ENCODE measurements at places on chromosomes 1 and 21.

DNA sequence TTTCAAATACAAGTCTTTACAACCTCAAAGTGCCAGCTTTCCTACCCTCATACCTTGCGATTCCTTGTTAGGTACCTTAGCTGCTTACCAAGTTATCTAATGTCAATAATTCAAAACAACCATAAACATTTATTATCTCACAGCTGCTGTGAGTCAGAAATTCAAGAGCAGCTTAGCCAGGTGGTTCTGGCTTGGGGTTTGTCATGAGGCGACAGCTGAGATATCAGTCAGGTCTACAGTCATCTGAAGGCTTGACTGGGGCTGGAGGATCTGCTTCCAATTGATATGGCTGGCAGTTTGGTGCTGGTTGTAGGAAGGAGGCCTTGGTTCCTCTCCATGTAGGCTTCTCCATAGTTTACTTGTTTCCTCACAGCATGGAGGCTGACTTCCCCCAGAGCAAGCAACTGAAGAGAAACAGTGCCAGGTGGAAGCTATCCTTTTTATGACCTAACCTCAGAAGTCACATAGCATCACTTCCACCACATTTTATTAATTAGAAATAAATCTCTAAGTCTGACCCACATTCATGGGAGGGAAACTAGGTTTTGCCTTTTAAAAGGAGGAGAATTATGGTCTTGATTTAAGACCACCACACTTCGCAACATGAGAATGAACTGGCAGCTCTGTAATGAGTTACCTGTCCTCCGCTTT is 103.3 kb upstream of the FGGY start:
- no peak for DNase-seq

- no peak for DNase-seq
Observed at GRCh38 chr1:180662709-180663108, 30.9 kb downstream of the XPR1 start.

DNA sequence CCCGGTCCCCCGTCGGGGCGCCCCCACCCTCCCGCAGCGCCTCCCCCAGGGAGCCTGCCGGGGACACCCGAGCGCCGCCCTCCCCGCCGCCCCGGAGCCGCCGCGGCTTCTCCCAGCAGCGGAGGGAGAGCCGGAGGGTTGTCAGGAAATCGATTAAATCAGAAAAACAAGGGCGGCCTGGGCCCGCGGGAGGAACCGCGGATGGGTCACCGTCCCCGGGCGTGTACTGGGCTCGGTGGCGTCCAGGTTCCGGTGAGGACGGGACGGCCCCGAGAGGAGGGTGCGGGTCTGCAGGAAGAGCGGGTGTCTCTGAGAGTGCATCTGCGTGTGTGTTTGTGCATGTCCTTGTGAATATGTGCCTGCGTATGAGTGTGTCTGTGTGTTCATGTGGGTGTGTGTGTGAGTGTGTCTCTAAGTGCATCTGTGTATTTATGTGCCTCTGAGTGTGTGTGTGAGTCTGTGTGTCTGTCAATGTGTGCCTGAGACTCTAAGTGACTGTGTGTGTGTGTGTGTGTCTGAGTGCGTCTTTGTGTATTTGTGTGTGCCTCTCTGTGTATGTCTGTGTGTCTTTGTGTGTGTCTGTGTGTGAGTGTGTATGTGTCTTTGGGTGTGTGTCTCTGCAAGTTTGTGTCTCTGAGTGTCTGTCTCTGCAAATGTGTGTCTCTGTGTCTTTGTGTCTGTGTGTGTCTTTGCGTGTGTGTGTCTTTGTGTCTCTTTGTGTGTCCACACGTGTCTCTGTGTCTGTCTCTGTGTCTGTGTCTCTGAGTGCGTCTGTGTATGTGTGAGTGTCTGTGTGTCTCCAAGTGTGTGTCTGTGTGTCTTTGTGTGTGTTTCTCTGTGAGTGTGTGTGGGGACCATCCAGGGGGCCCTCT is 1.1 kb downstream of the SPSB1 start:
- DNase-seq: no peak

- DNase-seq: no peak
Observed at GRCh38 chr1:151243683-151244216, 10.8 kb upstream of the PSMD4 start.

DNA sequence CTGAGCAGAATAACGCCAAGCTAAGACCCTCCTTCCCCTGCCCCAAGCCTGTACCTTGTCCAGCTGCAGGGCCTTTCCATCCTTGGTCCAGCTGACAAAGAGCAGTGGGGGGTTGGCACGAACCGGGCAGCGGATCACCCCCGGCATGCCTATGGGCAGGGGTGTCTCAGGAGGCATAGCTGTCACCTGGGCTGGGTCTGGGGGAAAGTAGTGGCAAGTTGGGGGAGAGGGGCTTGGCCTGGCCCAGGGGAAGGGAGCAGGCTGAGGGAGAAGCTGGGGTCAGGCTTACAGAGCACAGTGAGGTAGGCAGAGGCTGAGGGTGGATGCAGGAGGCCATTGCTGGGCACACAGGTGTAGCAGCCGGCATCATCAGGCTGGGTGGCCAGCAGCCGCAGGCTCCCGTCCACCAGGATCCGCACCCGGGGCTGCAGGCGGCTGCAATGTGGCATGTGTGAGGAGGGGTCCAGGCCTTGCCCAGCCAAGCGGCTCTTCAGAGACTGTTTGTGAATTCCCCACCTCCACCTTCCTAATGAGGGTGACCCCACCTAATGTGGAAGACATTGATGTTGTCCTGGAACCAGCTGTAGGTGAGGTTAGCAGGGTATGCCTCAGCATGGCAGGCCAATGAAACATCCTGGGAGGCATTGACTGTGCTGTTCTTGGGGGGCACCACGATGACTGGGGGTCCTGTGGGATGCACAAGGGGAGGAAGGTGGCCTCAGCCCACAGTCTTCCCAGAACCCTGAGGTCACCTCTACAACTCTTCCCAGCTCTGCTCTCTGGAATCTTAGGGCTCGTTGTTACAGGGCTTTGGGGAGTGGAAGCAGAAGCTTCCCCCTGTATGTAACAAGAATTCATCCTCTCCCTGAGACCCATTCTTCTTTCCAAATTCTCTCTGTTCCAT is 9.1 kb upstream of the TAGLN2 start:
- DNase-seq: no peak

DNA sequence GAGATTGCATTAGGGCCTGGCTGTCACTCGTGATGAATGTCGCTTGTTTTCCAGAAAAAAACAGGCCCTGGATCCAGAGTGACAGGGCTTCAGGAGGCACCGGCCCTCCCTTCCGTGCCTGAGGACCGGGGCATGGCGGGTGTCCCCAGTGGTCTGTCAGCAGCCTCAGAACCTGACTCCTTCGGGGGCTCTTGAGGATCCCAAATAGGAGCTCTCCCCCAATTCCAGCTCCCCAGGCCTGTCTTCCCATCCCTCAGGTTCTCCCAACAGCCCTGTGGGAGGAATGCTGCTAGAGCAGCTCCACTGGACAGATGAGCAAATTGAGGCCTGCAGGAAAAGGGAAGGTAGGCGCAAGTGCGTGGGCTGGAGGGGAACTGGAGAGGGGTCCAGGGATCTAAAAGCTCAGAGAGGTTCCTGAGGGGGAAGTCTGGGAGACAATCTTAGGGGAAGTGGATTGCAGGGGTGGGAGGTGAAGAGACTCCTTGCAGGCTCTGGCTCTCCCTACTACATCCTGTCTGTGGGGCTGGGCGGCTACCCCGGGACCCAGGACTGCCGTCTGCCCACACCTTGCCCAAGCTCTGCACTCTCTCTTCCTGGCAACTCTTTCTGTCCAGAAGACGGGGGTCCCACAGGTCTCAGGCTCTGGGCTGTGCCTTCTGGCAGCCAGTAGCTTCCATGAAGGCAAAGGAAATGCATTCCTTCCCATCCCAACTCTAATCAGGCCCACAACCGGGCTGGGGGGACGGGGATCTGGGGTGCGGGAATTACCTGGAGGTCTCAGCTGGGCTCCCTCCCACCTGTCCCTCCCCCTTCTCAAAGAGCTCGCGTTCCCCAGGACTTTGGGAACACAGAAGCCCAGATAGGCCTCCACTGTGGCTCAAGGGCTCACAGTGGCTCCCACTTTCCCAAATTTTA is 105.7 kb upstream of the CASZ1 start:
- DNase-seq: no peak

- no peak for DNase-seq
Observed at GRCh38 chr1:178485541-178485981, 11.2 kb downstream of the CLEC20A start.

- no peak for DNase-seq
Observed at GRCh38 chr1:169527451-169528214, 41.9 kb upstream of the SLC19A2 start.

GRCh38 chr1:81307786-81308185 is 492.9 kb upstream of the ADGRL2 start:
- DNase-seq: no peak

DNA sequence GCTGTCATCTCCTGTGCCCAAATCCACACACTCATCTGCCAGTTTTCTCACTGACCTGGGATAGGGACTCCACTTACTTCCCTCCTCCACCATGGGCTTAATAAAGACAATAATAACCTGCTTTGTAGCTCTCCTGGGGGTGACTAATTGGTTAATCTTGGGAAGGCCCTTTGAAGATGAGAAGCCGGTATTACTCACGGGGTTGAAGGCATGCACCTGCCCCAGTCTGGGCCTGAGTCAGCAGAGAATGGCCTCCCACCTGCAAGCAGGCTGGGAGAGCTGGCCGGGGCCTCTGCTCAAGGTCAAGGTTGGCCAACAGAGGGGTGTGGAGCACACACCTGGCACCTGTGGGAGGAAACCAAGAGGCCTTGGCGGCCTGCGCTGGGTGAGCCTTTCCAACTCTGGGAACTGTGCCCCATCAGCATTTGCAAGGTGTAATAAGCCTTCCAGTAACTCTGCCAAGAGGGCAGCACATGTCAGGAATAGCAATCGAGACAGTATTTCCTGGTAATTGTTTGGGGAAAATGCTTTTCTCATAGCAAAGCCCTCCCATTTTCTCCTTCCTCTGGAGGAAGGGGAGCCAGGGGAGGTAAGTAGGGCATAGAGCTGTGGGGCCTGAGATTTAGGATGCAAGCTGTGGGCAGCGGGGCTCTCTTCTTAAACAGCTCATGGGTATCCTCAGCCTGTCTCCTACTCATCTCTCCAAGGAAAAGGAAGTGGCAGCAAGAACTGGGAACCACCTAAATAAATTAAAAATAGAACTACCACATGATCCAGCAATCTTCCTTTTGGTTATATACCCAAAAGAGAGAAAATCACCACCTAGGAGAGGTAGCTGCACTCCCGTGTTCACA is 49.0 kb downstream of the TOMM20 start:
- DNase-seq: no peak

DNA sequence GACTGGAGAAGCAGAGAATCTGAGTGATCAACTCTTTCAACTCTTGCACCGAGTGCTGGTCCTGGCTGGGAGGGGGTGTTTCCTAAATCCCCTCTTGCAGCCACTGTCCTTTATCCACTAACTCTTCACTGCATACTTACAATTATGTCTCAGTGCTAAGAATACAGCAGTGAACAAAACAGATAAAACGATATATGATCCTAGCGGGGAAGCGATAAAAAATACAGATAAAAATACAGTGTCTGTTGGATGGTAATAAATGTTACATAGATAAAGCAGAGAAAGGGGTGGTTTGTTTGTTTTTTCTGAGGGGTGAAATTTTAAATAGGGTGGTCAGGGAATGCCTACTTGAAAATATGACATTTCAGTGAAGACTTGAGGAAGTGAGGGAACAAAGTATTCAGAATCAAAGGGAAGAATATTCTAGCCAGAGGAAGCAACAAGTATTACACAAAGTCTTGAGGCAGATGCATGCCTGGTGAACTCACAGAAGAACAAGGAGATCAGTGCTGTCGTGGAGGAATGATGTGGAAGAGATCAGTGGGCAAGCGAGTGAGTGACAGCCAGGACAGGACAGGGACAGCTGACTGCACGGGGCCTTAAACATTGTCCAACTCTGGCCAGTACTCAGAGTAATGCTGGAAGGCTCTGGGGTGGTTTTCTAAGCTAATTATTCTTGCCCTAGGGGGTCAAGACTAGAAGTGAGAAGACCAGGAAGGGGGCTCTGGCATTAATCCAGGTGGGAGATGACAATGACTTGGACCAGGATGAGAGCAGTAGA is 110.0 kb downstream of the APP start:
- DNase-seq: no peak

DNA sequence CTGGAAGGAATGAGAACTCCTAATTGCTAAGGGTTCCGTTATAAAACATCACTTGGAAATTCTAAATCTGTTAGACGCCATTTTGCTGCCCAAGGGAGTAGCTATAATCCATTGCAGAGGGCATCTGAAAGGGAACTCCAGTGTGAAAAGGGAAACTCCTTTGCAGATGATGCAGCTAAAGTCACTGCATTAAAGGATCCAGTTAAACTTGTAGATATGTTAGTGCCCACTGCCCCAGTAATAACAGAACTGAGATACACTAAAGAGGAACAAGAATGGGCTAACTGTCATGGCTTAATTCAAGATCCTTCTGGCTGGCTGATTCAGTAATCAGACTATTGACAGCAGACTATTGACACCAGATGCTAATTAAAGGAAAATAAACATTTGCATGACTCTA is 81.8 kb upstream of the KIAA0040 start:
- DNase-seq: no peak

- DNase-seq: no peak
Observed at GRCh38 chr1:27455139-27455811, 34.7 kb downstream of the WASF2 start.

DNA sequence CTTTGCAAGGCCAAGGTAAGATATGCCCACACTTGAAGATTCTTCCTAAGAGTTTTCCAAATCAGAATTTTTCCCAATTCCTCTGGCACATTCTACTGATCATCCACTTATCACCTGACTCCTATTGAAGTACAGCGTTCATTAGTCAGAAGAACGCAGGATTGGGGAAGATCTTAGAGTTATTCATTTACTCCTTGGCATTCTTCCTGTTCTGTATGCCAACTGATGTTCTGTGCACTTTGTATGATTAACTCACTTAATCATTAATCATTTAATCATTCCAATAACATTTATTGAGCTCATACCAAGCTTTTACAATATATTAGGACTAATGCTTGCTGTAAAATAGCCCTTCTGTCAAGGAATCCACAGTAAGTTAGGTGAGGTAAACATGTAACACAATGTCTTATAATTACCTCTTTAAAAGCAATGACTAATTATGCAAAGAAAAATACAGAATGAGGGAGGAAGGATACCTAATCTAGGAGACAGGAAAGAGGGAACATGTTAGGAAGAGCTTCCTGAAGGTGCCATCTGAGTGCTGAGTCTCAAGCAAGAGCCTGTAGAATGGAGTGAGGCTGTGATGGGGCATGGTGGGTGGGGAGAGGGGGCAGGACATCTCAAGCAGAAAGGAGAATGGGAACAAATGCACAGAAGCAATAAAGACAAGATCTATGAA is 71.1 kb upstream of the DPT start:
- no peak for DNase-seq

GRCh38 chr1:158149175-158149574 is 31.5 kb upstream of the CD1D start:
- DNase-seq: no peak

DNA sequence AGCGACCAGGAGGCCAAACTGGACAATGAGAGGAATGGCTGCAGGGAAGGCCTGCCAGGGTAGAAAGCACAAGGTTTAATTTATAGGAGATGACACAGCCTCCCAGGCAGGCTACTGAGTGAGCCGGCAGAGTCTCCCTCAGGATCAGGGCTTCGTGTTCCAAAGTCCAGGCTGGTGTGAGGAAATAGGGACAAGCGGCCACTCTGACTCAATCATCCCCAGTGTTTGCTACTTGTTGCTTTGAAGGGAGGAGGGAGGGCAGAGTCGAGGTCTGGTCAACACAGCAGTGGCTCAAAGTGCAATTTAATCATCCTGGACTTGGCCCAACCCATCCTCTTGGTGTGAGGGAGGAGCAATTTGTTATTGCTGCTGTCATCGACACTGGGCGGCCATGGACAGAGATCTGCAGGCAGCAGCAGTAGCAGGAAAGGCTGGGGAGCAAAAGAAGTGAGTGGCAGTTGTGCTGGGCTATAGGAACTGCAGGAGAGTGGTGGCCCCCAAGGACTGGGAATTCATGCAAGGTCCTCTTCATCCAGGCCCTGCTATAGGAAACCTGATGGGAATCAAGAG is 27.5 kb downstream of the TBX15 start:
- no peak for DNase-seq

Data from NCI-H187 (cell line).